ENCODE measurements at places on chromosomes 4 and X.

GRCh38 chr4:912548-913279, 19.4 kb downstream of the GAK start:
- no peak for DNase-seq

DNA sequence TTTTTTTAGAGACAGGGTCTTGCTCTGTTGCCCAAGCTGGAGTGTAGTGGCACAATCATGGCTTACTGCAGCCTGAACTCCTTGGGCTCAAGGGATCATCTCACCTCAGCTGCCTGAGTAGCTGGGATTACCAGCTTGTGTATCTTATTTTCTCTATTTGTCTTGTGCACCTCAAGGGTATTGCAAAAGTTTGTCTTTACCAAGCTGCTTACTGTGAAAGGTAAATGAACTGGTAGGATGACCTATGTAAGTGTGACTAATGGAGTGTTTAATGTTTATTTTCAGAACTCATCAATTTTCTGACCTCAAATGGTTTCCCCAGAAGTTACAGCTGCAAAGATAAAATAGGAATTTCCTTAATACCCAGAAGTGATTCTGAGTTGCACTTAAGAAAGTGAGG, 5.3 kb upstream of the FGA start:
- peak; percentile 4 for DNase-seq

DNA sequence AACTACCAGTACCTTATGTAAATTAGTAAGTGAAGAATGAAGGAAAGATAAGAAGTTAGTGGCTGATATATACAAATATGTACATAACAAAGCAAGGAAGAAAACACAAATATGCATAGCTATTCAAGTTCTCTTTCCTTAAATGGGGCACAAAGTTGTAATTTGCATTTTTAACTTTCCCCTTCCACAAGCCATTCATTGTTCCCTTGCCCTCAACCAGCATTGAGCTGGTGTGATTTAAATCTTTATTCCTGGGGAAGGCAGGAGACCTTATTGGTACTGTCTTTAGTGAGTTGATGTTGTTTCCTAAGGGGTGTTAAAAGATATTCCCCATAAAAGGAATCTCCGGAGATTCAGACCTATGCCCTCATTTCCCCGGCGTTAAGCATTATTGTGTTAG, 735.3 kb downstream of the PCDH18 start:
- no peak for DNase-seq

DNA sequence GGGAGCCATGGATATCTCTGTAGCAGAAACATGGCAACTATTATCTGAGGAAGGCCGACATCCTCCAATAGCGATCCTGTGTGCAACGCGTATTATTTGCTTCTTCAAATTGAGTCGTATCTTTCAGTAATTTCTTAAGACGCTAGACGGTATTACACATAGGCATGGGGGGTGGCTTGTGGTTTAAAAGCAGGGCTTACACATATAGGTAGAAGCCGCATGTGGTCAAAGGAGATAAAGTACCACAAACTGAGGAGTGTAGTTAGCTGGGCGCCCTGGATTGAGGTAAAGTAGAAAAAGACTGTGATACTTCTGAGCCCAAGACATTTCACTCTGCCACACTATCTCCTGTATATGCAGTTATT, 94.6 kb downstream of the SORBS2 start:
- DNase-seq: no peak

GRCh38 chr4:73539386-73539785, 57.8 kb downstream of the AFM start:
- no peak for DNase-seq

DNA sequence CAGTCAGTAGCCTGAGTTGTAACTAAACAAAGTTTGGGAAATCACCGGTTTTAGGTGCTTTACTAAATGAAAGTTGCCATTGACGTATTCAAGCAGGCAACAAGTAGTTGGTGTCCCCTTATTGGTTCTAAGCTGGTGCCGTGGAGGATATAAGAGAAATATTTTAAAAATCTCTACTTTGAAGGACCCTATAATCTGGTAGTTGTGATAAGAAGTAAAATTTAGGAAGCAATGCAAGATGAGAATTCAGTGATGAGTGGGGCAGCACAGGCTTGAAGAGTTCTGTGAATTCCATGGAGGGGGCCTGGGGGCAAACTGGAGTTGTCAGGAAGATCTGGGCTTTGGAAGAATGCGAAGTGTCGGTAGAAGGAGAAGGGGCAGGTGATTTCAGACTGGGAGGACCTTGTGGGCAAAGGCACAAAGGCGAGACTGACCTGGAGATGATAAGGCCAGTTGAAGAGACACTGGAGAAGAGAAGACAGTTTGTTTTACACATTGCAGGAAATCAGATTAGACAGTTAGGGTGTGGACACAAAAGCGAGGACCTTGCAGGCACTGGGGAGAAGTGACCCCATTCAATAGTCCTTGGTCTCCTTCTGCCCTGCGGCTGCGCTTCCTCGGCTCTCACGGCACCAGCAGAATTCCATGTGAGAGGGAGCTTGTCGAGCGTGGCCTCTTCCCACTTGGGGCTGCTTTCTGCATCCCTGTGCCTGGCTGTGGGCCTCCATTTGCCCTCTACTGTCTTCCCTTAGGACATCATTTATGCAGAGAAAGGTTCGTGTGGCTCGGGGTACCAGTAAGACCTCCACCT, 1.3 kb downstream of the RHOH start:
- no peak for DNase-seq

DNA sequence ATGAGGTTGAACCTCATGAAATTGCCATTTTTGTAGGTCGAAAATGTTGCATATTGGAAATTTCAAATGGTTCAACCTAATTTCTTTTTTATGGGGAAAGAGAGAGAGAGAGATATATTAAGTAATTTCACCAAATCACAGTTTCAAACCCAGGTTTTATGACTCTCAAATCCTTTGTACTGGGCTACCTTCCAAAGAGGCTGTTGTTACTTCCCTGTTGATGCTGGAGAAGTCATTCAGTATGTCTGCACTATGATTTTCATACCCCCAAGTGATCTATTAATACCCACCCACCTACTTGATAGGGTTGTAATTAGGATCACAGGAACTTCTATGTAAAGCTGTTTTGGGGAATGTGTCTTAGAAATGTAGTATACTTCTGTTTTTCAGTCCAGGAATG, 109.9 kb downstream of the ZNF330 start:
- no peak for DNase-seq

DNA sequence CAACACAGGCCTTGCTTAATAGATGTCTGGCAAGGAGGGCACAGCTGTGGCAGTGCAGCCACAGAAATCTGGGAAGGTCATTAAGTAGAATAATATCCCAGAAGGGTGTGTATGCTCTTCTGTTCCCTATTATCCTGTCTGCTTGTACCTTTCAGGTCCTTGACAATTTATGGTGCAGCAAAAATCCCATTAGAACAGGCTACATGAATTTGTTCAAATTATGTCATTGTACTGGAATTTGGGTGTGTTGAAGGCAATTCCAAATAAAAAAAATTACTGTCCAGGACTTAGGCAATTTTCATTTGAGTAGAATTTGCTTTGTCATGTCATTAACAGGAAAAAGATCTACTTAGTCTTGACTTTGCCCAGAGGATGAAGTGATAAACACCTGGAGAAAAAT, 192.1 kb downstream of the IDS start:
- no peak for DNase-seq

DNA sequence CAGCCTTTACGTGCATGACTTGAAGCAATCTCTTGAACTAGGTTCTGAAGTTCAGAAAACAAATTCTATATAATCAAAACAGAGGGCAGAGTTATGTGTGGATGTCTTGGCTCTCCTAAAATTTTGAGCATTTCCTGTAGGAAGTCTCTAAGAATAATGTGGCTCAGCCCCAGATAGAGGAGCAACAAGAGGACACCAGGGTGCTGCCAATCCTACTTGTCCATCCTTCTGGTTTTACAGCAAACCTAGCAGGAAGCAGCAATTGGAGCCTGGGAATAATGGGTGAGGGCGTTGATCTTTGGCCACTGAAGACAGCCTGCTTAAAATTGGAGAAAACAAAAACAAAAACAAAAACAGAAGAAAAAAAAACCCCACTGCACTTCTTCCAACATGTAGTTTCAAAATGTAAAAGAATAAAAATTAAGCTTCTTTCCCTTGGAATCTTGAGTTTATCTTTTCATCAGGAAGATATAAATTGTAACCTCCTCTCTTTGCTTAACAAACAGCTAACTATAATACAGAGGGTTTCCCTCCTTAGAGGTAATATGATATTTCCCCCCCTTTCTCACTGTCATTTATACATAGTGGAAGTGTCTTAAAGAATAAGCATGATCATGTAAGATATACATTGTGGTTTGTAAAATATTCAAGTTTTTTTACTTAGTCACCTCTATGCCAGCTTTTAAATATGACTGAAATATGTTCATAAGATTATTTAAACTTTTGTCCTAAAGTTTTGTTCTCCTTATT, 130.6 kb downstream of the FBXO8 start:
- DNase-seq: no peak

GRCh38 chrX:119981286-119982070, 37.9 kb upstream of the NKAP start:
- DNase-seq: no peak

DNA sequence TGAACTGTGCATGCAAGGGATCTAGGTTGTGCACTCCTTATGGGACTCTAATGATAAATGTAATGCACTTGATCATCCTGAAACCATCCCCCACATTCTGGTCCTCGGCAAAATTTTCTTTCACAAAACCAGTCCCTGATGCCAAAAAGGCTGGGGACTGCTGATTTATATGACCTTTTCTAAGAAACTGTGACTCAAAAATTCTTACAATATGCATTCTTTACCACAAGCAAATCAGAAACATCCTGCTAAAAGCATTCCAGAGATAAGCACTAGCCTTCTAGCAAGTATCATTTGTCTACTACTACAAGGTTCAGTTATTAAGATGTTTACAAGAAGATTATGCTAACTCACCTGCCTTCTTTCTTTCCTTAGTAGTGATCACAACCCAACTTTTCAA, 166.5 kb upstream of the PCDH7 start:
- DNase-seq: no peak

DNA sequence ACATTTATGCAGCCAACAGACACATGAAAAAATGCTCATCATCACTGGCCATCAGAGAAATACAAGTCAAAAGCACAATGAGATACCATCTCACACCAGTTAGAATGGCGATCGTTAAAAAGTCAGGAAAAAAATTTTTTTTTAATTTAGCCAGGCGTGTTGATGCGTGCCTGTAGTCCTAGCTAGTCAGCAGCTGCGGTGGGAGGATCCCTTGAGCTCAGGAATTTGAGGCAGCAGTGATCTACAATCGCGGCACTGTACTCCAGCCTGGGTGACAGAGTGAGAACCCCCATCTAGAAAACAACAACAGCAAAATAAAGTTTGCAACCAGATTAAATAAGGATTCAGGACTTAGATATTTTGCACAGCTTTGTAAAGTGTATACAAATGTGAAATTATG, 65.7 kb upstream of the ALG13 start:
- DNase-seq: no peak

- DNase-seq: no peak
Measured at GRCh38 chr4:660401-660800, 13.7 kb downstream of the ATP5ME start.

DNA sequence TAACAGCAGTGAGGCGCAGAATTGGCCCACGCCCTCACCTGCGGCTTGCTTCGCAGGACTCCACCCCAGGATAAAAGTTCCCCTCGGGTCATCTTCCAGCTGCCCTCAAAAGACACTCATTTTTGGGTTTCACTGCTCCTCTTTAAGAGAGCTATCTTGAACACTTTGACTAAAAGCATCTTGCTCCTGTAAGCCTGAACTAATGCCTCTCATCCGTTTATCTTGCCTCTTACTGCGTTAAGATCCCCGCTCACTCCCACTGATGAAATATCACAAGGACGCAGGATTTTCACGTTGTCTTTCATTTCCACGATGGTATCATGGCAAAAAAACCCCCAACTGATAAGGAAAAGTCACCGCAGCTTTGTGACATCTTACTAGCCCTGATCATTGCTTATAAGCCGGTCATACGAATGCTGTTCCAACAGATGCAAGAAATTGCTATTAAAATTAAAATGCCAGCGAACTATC, 591 bp upstream of the ACSL4 start:
- DNase-seq: no peak

DNA sequence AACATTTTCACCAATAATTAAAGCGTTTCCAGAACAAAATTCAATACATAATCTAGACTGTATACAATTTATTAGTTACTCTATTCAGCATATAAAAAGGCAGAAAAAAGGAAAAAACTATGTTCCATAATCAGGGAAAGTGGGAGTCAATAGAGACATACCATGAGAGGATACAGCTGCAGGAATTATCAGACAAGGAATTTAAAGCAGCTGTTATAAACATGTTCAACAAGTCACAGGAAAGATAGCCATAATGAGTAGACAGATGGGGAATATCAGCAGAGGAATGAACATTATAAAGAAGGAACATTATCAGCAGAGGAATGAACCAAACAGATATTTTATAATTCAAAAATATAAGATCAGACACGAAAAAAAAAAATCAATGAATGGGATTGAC, 500.6 kb upstream of the RPS6KA3 start:
- DNase-seq: no peak

GRCh38 chr4:91127831-91128230, 1000.6 kb downstream of the CCSER1 start:
- no peak for DNase-seq

DNA sequence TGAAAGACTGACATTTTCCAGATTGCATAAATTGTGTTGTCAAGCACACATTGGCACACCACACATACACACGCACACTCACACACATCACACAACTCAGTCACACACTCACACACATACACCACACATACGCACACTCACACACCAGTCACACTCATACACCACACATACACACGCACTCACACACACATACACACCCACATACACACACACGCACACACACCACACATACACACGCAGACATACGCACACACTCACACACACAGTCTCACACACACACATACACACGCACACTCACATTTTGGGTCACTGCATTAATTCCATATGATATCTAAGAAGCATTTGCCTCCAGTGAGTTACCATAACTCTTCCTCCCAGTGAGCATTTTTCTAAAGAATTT, 578.3 kb upstream of the FRG1 start:
- DNase-seq: no peak

DNA sequence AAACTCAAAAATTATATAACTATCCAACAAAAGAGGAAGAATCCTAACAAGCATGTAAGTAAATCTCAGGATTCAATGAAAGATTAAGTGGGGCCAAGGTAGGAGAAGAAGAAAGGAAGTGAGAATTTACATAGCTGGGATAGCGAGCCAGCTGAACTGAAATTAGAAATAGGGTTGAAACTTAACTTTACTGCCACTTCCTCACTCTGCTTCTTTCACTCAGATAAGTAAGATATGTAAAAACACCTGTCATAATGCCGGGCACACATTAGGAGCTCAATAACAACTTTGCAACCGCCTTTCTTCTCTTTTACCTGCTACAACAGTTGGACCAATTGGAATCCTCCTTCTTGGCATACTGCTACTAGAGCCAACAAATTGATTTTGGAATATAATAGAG, 129.4 kb downstream of the CNKSR2 start:
- no peak for DNase-seq

DNA sequence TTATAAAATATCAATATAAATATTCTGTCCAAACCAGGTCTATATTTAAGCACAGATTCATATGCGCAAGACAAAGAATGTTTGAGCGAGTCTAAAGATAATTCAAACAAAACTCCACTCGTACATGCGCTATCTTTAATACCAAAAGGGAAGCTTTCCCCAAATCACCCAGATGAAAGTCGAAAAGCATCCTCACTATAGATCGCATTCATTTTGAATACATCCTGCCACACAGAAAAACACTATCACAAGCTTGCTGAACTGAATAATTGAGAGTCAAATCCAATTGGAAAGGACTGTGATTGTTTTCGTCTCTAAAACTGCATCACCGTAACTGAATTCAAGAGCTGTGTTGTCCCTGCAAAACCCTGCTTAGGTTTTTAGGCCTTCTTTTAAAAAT, 685 bp downstream of the TASL start:
- DNase-seq: no peak

All from skeletal muscle cell (primary cell).